ENCODE measurements at places on chromosomes 6 and 20.
A peak's percentile ranks its signal among the peaks of the same experiment; 100 is the strongest.

- DNase-seq, result no peak
Observed at GRCh38 chr6:119158057-119158848, 79.8 kb upstream of the FAM184A start.

DNA sequence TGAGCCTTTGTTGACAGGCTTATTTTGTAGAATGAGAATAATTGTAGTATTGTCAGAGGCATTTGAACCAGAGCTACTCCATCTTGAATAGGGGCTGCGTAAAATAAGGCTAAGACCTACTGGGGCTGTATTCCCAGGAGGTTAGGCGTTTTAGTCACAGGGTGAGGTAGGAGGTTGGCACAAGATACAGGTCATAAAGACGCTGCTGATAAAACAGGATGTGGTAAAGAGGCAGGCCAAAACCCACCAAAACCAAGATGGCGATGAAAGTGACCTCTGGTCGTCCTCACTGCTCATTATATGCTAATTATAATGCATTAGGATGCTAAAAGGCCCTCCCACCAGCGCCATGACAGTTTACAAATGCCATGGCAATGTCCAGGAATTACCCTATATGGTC lies 82.7 kb downstream of the PFDN4 start:
- DNase-seq, result no peak

GRCh38 chr20:47605673-47606413 lies 104.2 kb downstream of the NCOA3 start:
- no peak for DNase-seq

GRCh38 chr6:10720265-10720959 lies 2.5 kb upstream of the TMEM14C start:
- DNase-seq, result no peak

DNA sequence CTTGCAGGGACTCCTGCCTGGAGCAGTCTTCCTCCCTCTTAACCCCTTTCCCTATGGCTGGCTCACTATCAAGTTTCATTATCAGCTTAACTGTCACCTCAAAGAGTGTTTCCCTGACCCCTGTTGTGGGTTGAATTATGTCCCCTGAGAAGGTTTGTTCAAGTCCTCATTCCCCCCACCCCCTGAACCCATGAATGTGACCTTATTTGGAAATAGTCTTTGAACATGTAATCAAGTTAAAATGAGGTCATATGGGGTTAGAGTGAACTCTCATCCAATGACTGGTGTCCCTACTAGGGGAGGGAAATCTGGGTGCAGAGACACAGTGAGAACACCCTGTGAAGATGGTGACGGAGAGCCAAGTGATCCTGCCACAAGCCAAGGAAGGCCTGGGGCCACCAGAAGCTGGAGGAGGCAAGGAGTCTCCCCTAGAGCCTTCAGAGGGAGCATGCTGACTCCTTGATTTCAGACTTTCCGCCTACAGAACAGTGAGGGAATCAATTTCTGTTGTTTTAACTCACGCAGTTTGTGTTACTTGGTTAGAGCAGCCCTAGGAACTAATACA lies 165.2 kb upstream of the TOP1 start:
- no peak for DNase-seq

GRCh38 chr6:144955859-144956258 lies 670.7 kb downstream of the UTRN start:
- no peak for DNase-seq

- DNase-seq, result no peak
Observed at GRCh38 chr6:162222521-162222920, 505.0 kb downstream of the PRKN start.

GRCh38 chr20:9200620-9201019 lies 131.7 kb downstream of the PLCB4 start:
- peak; percentile 96 for DNase-seq

GRCh38 chr20:15637950-15638754 lies 935.1 kb downstream of the KIF16B start:
- no peak for DNase-seq

GRCh38 chr6:35015476-35015875 lies 125.7 kb downstream of the TCP11 start:
- DNase-seq, result no peak

DNA sequence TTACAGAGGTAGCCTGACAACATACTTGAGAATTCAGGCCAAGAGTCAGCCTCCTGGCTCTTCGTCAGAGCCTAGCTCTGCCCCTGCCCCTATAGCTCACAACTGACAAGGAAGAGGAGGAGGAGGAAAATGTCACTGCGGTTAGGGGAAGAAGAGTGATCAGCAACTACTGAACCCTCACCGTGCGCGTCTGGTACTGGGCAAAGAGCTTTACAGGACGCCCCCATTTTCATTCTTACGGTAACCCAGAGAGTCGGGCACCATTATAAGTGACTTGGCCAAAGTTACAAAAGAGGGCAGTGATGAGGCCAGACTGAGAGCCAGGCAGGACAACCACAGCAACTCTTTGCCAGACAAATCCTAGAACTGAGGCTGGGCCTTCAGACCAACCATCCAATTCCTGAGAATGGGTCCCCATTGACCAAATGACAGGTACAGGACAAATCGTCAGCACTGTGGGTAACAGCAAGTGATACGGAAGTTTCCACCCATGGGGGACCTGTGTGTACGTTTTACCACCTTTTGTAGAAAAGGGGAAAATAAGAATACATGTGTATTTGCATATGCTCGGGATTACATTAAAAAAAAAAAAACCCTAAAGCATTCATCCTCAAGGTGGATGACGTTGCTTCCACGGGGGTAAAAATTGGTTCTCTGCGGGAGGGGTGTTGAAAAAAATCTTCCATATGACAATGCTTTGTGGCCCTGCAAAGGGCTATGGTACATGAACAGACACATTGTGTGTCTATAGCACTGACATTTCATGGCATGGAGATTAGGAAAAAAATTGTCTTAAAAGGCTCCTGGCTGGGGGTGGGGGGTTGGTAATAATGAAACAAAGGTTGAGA lies 118.0 kb downstream of the NFATC2 start:
- no peak for DNase-seq

DNA sequence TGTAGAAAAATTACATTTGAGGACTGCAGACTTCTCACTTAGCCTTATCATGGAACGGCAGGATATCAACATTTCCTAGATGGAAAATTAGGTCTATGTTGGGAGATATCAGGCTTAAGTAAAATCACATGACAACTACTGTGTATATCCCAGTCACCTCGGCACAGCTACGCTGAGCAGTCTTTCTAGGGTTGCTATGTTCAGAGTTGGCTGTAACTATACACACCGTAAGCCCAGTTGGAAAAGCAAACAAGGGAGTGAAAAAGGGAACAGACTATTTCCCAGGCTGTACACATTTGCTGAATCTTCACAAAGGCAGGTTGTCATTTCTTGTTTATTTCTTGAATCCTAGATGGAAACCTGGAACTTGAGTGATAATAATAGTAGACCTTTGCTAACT lies 80.7 kb upstream of the PTPRK start:
- no peak for DNase-seq

- DNase-seq, result no peak
Observed at GRCh38 chr6:101462576-101462975, 69.1 kb downstream of the GRIK2 start.

DNA sequence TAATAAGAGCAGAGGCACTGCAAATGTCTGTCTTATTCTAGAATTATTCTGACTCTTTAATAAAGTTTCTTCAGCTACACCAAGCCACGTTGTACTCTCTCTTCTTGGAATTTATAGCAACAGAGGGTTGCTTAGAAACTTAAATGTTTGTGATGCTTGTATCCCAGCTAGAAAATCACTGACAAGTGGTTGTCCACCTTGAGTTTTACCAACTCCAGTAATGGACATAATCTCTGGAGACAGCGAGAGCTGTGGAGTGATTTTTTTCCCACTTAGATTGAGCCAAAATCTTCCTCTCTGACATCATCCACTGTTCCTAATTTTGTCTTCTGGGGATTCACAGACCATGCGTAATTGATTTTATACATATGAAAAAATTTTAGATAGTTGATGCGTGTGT lies 8.0 kb downstream of the ECT2L start:
- DNase-seq, result no peak

DNA sequence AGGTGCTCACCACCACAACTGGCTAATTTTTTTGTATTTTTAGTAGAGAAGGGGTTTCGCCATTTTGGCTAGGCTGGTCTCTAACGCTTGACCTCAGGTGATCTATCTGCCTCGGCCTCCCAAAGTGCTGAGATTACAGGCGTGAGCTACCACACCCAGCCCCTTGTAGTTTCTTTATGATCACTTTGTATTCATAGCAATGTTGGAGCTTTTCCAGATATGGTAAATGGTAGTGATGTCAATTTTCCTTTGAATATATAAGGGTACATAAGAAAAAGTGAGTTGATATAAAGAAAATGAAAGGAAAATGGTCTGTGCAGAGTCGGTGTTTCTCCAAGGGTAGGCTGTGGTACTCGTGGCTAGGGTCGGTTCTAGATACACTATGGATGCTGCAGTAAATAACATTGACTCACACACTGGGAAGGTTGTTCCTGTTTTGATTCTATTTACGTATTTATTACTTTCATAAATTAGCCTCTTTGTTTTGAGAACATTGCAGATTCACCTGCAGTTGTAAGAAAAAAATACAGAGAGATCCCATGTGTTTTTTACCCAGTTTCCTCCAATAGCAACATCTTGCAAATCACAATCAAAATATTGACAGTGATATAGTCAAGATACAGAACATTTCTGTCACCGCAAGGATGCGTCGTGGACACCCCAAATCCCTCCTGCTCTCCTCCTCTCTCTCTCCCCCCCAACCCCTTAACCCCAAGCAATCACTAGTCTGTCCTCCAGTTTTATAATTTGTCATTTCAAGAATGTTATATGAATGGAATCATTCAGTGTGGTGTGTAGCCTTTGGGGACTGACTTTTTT lies 2.5 kb downstream of the ZNF831 start:
- no peak for DNase-seq

DNA sequence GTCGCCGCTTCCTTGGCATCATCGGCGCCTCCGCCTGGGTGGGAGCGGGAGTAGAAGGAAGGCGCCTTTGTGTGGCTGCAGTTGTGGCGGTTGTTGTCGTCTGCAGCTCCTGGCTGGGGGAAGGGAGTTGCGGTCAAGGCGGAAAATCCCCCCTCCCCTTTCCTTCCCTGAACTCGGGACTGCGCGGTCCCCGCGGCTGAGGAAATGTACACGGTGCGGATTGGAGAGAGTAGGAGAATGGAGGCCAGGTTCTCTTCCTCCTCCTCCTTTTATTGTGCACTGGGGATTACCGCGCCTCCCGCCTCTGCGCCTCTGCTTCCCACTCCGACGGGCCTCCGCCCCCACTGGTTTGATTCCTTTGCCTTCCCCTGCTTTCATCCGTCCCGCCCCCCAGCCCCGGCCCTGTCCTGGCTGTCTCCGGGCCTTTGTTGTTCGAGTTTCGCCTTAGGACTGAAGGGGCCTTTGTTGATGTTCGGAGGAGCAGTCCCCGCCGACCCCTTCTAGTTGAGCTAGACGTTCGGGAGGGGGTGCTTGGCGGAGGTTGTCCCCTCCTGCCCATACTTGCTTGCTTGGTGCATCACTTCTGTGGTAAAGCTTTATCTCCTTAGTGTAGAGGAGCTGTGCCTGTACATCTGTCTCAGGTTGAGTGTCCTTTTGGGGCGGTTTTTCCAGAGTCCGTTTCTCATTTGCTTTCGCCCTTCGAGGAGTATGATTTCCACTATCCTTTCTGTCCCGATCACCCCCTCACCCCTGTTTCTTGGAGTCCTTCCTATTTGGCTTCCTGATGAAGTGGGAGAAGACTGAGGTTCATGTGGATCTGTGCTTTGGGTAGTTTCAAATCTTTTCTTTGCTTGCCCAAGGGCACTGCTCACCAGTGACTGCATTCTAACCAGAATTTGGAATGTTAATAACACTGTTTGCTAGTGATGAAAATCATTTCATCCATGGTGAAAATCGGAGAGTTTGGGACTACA lies 764 bp downstream of the ZNF292 start:
- DNase-seq, result peak; percentile 3

DNA sequence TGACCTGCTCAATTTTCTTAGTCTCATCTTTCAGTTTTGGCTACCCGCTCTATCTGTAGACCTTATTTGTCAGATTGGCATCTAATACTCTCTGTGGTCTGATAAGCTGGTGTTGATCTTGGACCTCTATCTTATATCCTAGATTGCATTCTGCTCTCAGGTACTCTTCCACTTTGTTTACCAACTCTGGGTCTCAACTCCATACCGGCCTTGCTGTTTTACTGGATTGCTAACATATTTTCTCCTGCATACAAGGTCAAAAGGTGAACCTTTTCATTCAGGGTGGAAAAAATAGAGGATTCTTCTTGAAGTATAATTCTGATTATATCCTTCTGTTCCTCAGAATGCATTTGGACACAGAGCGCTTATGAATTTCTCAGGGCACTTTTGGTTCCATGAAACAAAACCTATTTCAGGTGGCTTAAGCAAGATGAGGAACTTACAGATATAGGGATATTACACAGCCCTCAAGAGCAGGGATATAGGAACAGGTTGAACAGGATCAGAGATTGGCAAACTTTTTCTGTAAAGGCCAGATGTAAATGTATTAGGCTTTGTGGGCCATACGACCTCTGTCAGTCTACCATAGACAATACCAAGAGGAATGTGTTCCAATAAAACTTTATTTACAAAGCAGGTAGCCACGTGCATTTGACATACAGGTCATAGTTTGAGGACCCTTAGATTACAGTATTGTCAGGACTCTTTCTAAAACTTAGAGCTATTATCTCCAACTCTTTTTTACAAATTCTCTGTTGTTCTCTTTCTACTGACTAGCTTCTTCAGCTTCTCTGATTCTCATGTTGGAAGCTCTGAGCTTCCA lies 2.5 kb upstream of the SH3BGRL2 start:
- DNase-seq, result no peak

DNA sequence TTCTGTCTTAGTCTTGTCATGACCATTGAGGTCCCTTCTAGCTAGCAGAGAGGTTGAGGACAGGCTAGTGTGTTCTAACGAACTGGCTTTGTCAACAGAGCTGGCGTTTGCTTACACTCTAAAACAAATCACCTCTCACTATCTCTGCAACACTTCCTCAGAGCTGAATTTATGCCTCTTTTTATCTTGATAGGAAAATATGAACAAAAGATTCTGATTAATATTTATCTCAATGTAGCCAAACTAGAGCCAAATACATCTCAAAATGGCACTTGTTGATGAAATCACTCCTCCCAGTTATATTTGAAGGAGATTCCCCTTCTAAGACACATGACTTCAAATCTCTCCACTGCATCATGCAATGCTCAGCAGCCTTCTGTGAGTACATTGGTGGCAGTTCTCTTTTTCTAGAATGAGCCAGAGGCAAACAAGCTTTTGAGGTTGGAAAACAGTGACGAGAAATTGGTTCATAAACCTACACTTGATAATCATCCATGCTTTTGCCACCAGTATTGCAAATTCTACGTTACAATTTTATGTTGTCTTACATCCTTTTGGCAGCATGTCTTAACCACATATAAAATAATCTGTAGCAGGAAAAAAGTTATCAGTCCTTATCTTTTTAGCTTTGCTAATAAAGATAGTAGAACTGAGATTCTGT lies 615.7 kb upstream of the CITED2 start:
- no peak for DNase-seq

All from A549 (cell line).